ENCODE measurements at places on chromosomes 6 and 20.

- no peak for DNase-seq
These were observed 118.2 kb upstream of the PRSS16 start for GRCh38 chr6:27129095-27129815.

- no peak for DNase-seq
These were observed 6.3 kb upstream of the ARFGEF3 start for GRCh38 chr6:138155443-138155842.

DNA sequence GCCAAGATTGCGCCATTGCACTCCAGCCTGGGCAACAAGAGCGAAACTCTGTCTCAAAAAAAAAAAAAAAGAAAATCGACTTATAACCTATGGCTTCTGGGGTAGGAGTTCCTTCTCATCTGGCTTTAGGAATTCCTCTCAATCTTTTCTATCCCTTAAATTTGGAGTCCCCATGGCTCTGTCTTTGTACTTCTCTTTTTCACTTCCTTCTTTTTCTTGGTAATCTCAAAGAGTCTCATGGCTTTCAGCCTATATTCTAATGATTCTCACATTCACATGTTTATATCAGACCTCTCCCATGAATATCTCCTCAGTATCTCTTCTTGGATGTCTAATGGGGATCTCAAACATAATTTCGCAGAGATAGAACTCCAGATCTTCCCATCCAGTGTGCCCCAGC is 42.8 kb upstream of the RALGAPA2 start:
- DNase-seq: no peak

DNA sequence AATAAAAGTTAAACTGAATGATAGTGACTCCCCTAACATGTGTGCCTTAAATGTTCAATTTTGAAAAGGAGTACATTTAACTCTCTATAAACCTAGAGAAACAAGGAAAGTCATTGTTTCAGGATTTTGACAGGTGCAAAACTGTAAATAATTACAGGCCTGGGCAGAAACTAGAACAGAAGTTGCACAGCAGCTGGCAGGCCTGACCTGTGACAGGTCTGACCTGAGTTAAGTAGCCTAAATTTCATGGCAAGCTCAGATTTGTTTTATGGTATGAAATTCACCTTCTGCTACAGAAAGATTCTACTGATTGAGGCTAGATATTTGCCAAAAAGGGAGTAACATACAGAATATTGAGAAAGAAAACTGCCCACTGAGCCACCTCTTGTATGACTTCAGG is 166.1 kb downstream of the CDKAL1 start:
- DNase-seq: no peak

DNA sequence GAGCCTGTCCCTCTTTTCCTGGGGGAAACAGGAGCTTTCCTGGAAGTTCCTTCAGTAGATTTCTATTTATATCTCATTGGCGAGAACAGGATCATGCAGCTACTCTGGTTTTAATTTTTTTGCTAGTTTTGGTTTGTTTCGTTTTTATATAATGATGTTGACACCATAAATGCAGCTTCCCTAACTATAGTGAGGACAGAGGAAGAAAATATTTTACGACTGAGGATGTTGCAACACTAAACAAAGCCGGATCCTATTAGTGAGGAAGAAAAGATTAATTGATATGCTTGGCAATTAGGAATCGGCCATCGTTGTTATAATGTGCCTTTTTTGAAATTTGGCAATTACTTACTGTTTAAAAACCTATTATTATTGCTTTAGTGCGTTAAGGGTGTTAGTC is 16.6 kb downstream of the KDM1B start:
- no peak for DNase-seq

DNA sequence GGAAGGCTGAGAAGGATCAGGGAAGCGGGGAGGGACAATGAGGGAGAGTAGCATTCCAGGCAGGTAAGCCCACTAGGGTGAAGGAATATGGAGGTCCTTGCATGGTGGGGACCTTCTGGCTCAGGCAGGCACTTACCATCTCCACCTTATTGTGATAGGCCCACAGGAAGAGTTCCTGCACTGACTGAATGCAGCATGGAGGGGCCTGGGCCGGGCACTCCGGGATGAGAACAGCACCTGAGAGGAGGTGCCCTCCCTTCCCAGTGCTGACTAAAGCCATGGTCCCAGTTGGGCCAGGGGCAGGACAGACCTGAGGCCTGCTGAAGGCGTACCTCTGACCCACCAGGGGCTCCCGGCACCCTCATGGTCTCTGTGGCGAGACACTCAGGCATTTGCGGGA is 392.7 kb downstream of the CDC5L start:
- DNase-seq: no peak

DNA sequence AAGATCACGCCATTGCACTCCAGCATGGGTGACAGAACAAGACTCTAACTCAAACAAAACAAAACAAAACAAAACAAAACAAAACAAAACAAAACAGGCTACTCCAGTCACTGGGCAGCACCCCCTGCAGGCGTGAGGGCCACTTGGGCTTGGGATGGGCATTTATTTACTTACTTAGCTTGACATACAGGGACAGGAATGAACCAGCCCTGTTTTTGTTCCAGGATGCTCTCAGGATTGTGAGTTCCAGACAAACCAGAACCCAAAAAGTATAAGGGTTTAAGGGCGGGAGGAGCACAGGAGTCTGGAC is 4.0 kb upstream of the PTPN1 start:
- DNase-seq: no peak

DNA sequence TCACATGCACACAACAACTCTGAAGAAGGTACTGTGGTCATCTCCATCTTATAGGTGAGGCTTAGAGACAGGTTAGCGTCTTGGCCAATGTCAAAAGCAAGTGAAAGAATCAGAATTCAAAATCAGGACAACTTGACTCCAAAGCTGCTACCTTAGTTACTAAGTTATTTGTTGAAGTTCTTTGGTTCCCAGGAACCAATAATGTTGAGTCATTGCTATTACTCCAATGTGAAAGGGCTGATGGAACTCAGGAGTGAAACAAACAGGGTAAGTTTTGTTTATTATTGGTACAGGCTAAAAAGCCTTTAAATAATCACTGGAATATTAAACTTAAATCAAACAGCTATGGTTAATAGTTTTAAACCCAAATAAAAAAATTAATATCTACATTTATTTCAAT is 111.1 kb downstream of the PDSS2 start:
- no peak for DNase-seq

- DNase-seq: no peak
These were observed 206.0 kb downstream of the EYS start for GRCh38 chr6:65501045-65501444.

GRCh38 chr6:116389357-116389756 is 18.6 kb downstream of the DSE start:
- DNase-seq: no peak

All from stimulated activated CD4-positive, alpha-beta T cell treated with anti-CD3 and anti-CD28 coated beads, Interleukin-2, amount 100 ng/mL, for 24 hours (primary cell).